ENCODE measurements at places on chromosomes 2 and 18.

GRCh38 chr2:224027931-224028330 lies 11.2 kb downstream of the SERPINE2 start:
- DNase-seq: no peak

DNA sequence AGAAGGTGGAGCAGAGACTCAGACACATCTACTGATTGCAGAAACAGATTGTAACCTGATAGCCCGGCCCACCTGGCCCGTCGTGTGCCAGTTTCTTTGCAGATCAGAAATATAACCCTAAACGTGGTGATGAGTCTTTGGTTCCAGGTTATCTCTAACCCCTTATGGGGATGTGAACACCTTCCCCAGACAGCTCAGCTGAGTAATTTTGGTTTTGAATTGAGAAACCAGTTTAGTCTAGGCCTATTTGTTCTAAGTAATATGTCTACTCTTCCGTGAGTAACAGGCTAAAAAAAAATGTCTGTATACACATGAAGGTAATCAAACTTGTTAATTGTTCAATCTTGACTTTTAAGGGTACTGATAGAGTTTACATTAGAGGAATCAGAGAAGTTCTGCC lies 35.7 kb downstream of the RASGRP3 start:
- no peak for DNase-seq

GRCh38 chr2:187912950-187913349 lies 358.7 kb upstream of the TFPI start:
- DNase-seq: no peak

DNA sequence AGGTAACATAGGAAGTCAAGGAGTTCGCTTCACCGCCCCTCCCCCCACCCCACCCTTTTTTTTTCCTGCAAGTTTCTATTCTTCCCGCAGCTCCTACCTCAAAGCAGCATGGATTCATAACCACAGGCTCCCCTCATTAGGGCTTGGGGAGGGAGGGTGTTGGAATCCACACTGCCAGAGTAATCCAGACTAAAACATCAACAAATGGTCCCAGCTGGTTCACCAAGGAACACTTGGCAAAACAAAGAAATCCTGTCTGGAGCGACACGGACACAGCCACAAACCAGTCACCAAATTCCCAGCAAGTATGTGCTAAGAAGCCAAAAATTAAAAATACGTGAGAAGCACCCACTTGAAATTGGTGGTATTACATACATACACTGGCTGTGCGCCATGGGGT lies 106.9 kb upstream of the PPP1CB start:
- no peak for DNase-seq

DNA sequence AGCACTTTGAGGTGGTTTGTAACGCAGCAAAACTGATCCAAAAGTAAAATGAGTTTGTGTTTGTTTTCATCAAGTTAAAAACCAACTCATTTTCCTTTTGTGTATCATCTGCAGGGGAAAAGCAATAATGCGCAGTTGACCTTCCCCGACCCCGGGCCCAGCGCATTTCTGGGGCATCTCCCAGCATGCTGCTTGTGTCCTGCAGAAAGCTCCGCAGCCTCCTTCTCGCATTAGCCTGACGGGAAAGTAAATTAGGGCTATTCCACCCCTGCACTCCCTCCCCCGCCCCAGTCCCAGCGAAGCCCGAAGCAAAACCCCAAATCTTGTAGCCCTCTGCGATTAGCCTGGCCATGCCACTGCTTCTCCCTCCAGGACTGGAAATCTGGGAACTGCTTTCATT lies 82.0 kb upstream of the PPM1B start:
- no peak for DNase-seq

Measured in activated CD4-positive, alpha-beta T cell treated with anti-CD3 and anti-CD28 coated beads for 4 hours (primary cell).